ENCODE measurements at places on chromosomes 5 and 9. TPM values are rescaled to one million over a fixed set of nuclear protein-coding genes. Genes with fewer than 3 reads are reported as not detected.
A peak's percentile ranks its signal among the peaks of the same experiment; 100 is the strongest.

ABO gene
- 3.9 TPM for total RNA-seq

PCDHGA11 gene
- 9.8 TPM for total RNA-seq

DNA sequence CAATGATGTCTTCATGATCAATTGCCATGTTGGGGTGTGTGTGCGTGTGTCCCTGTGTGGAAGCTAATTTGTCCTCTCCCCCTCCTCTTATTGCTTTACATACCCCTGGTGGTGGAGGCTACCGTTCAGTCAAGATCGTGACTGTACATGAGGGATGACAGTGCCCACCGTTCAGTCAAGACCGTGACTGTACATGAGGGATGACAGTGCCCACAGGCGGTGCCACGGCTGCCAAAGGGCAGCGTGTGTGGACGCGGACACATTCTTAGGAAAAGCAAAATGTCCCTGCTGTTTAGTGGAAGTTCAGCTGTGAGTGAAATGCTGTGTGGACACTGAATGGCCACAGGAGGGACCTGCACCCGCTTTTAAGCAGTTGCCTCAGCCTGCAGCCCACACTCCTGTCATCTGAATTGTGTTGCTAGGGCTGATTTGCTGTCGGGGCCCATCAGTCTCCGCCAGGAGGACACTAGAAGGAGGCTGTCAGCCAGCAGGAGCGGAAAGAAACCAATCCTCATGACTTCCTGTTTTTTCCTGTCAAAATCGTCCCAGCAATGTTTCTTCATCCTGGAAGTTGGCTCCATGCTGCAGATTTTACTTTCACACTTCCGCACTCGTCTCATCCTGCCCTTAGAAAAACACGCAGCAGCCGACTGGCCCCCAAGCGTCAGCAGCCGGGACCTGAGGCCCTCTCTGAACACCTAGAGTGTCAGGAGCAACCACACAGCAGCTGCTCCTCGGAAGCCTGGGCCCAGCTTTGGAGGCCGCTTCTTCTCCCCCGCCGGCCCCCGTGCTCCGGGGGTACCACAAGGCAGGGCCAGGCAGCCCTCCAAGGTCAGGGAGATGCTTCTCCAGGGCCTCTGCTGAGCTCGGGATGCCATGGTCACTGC lies 9.1 kb downstream of the OR2V1 start:
- peak overlapping the region; percentile 5 for H3K4me3 ChIP-seq
- H3K36me3 ChIP-seq, result no peaks in the 10 kb centered on the region
- peak overlapping the region; percentile 52 for H3K27ac ChIP-seq
- no peaks in the 10 kb centered on the region for H3K4me1 ChIP-seq

GRCh38 chr9:132694144-132694543 lies 23.9 kb downstream of the GTF3C4 start:
- no peaks in the 10 kb centered on the region for H3K27me3 ChIP-seq
- no peak for DNase-seq
- H3K27ac ChIP-seq, result no peak overlapping the region
- no peak overlapping the region for H3K4me3 ChIP-seq

GRCh38 chr5:39193553-39194465 lies 25.6 kb downstream of the FYB1 start:
- H3K27me3 ChIP-seq, result no peaks in the 10 kb centered on the region
- no peak for DNase-seq
- no peak overlapping the region for H3K4me3 ChIP-seq
- no peaks in the 10 kb centered on the region for H3K4me1 ChIP-seq
- no peak overlapping the region for H3K27ac ChIP-seq
- H3K36me3 ChIP-seq, result no peaks in the 10 kb centered on the region

DNA sequence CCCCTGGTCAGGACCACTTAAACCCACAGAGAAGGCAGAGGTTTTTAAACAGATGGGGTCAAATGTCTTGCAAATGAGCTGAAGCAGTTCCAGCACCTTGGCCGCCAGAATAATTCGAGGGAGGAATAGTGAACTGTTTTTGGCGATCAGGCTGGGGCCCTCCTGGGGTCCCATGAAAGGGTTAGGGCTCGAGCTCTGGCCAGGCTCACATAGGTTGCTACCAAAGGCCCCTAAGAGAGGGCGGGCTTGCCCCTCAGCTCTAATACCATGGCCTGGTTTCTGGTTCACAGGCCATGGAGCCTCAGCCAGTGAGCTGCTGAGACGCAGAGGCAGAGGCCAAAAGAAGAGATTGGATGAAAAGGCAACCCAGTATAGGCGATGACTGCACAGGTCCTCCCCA lies 74.8 kb upstream of the UBTD2 start:
- DNase-seq, result no peak
- H3K4me1 ChIP-seq, result no peaks in the 10 kb centered on the region
- H3K27me3 ChIP-seq, result no peaks in the 10 kb centered on the region
- peaks cover 5% of the 10 kb centered on the region for H3K36me3 ChIP-seq
- no peak overlapping the region for H3K4me3 ChIP-seq

- H3K4me1 ChIP-seq, result peaks cover 3% of the 10 kb centered on the region
- H3K27ac ChIP-seq, result no peak overlapping the region
- no peaks in the 10 kb centered on the region for H3K27me3 ChIP-seq
- peaks cover 12% of the 10 kb centered on the region for H3K36me3 ChIP-seq
- DNase-seq, result no peak
These were observed 1.8 kb upstream of the IARS1 start for GRCh38 chr9:92295240-92295790.

GRCh38 chr9:85263288-85263687 lies 478.5 kb downstream of the AGTPBP1 start:
- no peaks in the 10 kb centered on the region for H3K27me3 ChIP-seq
- no peak for DNase-seq
- no peaks in the 10 kb centered on the region for H3K4me1 ChIP-seq
- no peak overlapping the region for H3K4me3 ChIP-seq
- no peak overlapping the region for H3K27ac ChIP-seq

OGN gene
- total RNA-seq, result 17.7 TPM

CFAP90 gene
- 0.59 TPM for total RNA-seq

GRCh38 chr9:75138260-75139040 lies 50.1 kb downstream of the OSTF1 start:
- no peak overlapping the region for H3K4me3 ChIP-seq
- no peaks in the 10 kb centered on the region for H3K27me3 ChIP-seq
- H3K4me1 ChIP-seq, result no peaks in the 10 kb centered on the region
- no peak overlapping the region for H3K27ac ChIP-seq
- DNase-seq, result no peak

GRCh38 chr5:322281-322941 lies 897 bp downstream of the AHRR start:
- H3K27ac ChIP-seq, result no peak overlapping the region
- peak overlapping the region; percentile 35 for H3K4me3 ChIP-seq
- no peak for DNase-seq
- no peaks in the 10 kb centered on the region for H3K36me3 ChIP-seq
- H3K4me1 ChIP-seq, result peaks cover 6% of the 10 kb centered on the region
- H3K27me3 ChIP-seq, result peaks cover 39% of the 10 kb centered on the region

GRCh38 chr9:78030553-78031443 lies 813 bp downstream of the GNAQ start:
- H3K4me1 ChIP-seq, result no peaks in the 10 kb centered on the region
- H3K27ac ChIP-seq, result peak overlapping the region; percentile 99
- peak overlapping the region; percentile 79 for H3K4me3 ChIP-seq

EXOC3 gene
- 63.7 TPM for total RNA-seq

SLC34A1 gene
- total RNA-seq, result not detected

GRCh38 chr9:101486693-101487442 lies 46.8 kb upstream of the RNF20 start:
- H3K4me3 ChIP-seq, result peak overlapping the region; percentile 66
- no peaks in the 10 kb centered on the region for H3K36me3 ChIP-seq
- H3K4me1 ChIP-seq, result no peaks in the 10 kb centered on the region
- no peak for DNase-seq
- no peaks in the 10 kb centered on the region for H3K27me3 ChIP-seq
- H3K27ac ChIP-seq, result peak overlapping the region; percentile 52

DNA sequence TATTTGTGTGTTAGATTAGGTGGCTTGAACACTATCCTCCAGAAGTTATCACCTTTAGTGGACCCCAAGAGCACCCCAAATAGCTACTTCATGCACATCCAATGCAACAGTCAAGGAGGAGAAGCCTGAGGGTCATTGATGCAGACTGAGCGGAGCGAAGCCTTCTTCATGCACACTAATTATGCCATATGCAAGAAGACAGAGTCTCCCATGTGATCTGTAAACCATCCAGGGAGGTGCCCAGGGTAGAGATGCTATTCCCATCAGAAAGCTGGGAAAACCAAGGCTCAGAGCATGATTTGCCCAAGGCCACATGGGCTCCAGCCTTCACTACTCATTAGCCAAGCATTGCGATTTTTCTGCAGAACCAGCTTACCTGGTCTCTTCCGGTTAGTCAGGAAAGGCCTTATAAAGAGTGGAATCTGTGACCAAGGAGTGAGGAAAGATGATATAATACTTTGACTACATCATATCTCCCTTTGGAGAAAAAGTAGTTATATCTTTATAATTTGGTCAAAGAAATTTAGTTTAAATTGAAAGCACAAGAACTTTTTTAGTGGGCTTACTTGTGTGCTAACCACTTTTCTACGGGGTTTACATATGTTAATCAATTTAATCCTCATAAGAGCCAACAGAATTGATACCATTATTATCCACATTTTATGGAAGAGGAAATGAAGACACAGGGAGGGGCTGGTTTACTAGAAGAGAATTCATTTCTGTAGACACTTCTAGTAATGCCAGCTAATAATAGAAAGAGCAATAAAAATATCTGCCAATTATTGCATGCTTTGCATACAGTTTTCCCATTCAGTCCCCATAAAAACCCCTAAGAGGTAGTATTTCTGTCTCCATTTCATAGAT lies 220.0 kb downstream of the ESM1 start:
- DNase-seq, result no peak
- no peaks in the 10 kb centered on the region for H3K4me1 ChIP-seq
- no peak overlapping the region for H3K27ac ChIP-seq
- H3K27me3 ChIP-seq, result no peaks in the 10 kb centered on the region
- no peak overlapping the region for H3K4me3 ChIP-seq
- no peaks in the 10 kb centered on the region for H3K36me3 ChIP-seq

Data from breast epithelium (tissue), 4 donors.